ENCODE measurements at places on chromosomes 11 and 22.

DNA sequence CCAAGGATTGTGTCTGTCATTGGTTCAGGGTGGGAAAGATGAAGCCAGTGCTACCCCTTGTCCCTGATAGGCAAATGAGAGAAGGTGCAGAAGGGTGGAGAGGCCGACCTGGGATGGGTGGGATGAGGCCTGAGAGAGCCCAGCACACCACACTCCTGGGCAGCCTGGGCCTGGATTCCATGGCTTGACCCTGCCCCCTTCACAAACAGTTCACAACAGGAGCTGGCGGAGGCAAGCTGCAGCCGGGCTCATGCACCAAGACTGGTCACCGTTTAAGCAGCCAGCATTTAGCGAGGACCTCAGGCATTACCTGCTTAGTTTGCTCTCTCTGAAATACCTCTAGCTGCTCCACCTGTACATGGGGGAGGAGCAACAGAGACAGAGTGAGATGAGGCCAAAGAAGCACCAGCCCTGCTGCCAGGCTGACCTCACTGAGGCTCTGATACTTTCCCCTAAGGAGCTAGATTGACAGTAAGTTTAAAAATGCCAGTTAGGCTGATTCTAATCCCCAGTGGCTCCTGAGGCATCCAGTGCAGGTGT is 13.5 kb downstream of the IL18BP start:
- no peak for DNase-seq

DNA sequence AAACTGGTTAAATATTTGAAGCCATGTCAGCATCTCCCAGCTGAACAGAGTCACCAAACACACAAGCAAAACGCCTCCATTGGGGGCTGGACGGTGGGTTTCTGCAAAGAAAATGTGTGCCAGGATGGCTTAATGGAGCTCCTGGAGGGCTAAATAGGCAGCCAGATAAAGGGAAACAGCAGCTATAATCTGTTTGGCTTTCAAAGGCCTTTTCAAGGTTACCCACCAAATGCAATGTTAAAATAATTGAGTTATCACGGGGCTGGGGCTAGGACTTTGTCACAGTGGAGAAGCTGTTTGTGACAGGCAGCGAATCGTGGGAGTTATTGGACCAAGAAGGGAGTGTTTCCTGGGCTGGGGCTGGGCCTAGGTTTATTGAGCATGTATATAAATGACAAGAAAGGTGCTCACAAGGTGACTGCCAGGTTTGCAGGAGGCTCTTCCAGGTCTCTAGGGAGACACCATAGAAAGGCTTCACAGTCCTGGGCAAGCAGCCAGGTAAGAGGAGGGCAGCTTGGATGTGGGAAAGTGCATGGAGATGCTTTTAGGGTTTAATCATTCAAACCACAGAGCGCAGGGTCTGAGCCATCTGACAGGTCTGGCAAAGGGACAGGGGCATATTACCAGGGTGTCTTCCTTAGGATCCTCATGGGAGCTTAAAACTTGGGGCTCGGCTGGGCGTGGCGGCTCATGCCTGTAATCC is 28.3 kb downstream of the GRIK4 start:
- no peak for DNase-seq

DNA sequence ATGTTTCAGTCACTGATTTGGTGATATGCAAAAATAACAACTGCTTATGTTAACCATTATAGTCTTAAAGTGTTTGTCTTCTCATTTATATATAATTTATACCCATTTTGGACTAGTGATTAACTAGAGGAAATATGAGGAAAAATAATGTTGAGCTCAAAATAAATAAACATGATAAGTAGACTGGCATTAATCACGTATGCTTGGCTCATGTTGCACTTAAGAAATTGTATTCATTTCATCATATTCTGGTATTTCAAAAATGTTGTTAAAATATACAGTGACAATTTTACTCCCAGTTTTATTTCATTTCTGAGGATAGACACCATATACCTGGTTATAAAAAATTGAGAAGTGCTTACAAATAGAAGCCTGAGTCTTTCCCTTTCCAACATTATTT is 3.8 kb upstream of the OR10D3 start:
- no peak for DNase-seq

- no peak for DNase-seq
These were observed 1018.9 kb downstream of the DLG2 start for GRCh38 chr11:84607975-84608836.
